ENCODE measurements at places on chromosomes 7 and 10. TPM values are rescaled to one million over a fixed set of nuclear protein-coding genes. Genes with fewer than 3 reads are reported as not detected.
A peak's percentile ranks its signal among the peaks of the same experiment; 100 is the strongest.

Gene TMEM26
- not detected for total RNA-seq

Gene ASZ1
- not detected for total RNA-seq

Gene CCL24
- total RNA-seq, result not detected

Gene COL28A1
- total RNA-seq, result not detected

Gene ETV1
- total RNA-seq, result not detected

Gene TCAF2
- total RNA-seq, result 23.5 TPM

Gene WDR11
- 53.0 TPM for total RNA-seq

Gene HILPDA
- total RNA-seq, result 53.7 TPM

Gene SMO
- total RNA-seq, result 0.56 TPM

GRCh38 chr10:20877554-20877953 lies 19.6 kb downstream of the NEBL start:
- no peaks in the 10 kb centered on the region for H3K27me3 ChIP-seq
- H3K27ac ChIP-seq, result no peak overlapping the region
- no peaks in the 10 kb centered on the region for H3K4me1 ChIP-seq

DNA sequence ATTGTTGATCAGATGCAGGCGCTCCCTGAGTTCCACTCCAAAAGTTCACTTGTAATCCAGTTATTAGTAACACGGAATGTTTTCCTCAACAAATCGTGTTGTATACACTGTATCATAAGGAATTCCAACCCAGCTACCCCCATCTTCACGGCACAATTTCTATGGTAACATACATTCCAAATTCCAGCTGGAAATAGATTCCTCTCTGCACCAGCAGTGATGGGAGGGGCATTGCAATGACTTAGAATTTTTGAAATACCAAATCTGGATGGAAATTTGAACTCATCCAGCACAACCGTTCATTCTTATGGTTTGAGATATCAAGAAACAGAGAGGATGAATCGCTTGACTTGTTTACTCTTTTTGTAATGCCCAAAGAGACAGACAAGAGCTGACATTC lies 38.9 kb upstream of the RHEB start:
- no peaks in the 10 kb centered on the region for H3K27me3 ChIP-seq
- peaks cover 13% of the 10 kb centered on the region for H3K4me1 ChIP-seq
- peaks cover 8% of the 10 kb centered on the region for H3K36me3 ChIP-seq
- no peak overlapping the region for H3K27ac ChIP-seq

- H3K27me3 ChIP-seq, result peaks cover 4% of the 10 kb centered on the region
- no peak overlapping the region for H3K27ac ChIP-seq
- no peak overlapping the region for H3K4me3 ChIP-seq
- DNase-seq, result no peak
- peaks cover 1% of the 10 kb centered on the region for H3K4me1 ChIP-seq
- H3K36me3 ChIP-seq, result no peaks in the 10 kb centered on the region
Observed at GRCh38 chr7:91079487-91079886, 184.7 kb upstream of the FZD1 start.

GRCh38 chr7:2436341-2437104 lies 33.1 kb downstream of the CHST12 start:
- no peak overlapping the region for H3K27ac ChIP-seq
- H3K4me3 ChIP-seq, result no peak overlapping the region
- no peaks in the 10 kb centered on the region for H3K4me1 ChIP-seq

DNA sequence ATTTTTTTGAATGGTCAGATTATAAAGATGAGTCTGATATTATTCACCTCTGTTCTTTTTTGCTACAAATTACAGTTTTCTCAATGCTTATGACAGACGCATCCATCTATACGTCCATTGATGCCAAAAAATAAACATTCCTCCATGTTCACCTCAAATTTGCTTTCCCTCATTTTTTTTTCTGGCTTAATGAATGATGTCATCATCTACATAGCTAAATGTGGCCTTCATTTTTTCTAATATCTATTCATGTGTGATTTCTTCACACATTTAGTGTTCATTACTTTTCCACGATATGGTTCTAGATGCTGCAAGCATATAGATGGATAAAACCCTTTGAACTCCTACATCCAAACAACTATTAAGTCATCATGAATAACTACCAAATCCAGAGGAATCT lies 163.1 kb downstream of the MAGI2 start:
- H3K36me3 ChIP-seq, result no peaks in the 10 kb centered on the region
- no peak overlapping the region for H3K27ac ChIP-seq
- H3K4me3 ChIP-seq, result no peak overlapping the region
- no peaks in the 10 kb centered on the region for H3K27me3 ChIP-seq
- DNase-seq, result no peak
- no peaks in the 10 kb centered on the region for H3K4me1 ChIP-seq

GRCh38 chr10:107496594-107496993 lies 332.1 kb upstream of the SORCS1 start:
- no peaks in the 10 kb centered on the region for H3K36me3 ChIP-seq
- no peak overlapping the region for H3K4me3 ChIP-seq
- no peak for DNase-seq
- no peak overlapping the region for H3K27ac ChIP-seq

DNA sequence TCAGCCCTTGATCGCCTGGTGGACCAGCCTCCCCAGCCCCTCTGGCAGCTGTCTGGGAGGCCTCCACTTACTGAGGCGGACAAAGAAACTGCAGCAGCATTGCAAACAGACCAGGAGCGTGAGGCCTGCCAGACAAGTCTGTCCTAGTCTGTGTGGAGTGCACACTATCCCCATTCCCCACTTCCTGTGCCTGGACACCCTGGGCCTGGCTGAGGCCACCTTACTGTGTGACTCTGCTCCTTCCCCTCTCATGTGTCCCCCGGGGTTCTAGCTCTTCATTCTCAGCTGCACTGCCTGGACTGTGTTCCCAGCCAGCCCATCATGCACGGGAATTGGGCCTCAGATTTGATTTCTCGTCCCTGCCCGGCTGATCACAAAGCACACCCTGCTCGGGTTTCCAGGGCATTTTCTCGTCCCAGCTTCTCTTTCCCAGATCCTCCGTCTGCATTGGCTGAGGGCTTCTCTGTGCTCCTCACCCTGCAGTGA lies 16.7 kb upstream of the C10orf90 start:
- no peaks in the 10 kb centered on the region for H3K4me1 ChIP-seq
- no peaks in the 10 kb centered on the region for H3K27me3 ChIP-seq
- no peak for DNase-seq
- no peaks in the 10 kb centered on the region for H3K36me3 ChIP-seq

GRCh38 chr10:14220026-14220425 lies 110.7 kb downstream of the FRMD4A start:
- no peak for DNase-seq
- no peaks in the 10 kb centered on the region for H3K4me1 ChIP-seq
- no peaks in the 10 kb centered on the region for H3K36me3 ChIP-seq
- H3K27ac ChIP-seq, result no peak overlapping the region

DNA sequence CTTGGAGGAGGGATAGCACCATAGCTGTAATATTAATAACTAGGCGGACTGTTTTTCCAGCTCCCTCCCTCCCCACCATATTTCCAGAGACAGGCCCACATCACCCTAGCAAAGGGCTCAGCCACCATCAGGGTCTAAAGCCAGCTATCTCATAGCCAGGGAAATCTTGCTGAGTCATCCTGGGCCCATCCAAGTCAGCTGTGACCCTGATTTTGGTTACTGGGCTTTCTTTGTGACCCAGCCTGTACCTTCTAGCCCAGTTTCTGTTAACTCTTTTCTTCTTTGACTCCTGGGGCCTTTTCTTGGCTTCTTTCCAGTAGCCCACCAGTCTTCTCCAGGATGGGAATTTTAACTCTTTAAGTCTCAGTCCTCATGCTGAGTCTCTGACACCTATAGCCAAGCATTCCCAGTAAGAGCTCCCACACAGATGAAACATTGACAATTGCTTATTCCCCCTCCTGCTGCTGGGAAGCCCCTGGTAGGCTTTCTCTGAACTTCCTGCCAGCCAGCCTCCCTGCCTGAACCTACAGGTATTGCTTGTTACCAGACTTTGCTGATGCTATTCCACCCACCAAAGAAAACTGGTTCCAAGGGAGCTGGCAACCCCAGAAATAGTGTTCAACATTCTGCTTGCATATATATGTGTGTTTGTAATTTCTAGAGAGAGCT lies 34.8 kb upstream of the ADO start:
- DNase-seq, result no peak
- H3K4me3 ChIP-seq, result no peak overlapping the region
- H3K27me3 ChIP-seq, result peaks cover 13% of the 10 kb centered on the region

DNA sequence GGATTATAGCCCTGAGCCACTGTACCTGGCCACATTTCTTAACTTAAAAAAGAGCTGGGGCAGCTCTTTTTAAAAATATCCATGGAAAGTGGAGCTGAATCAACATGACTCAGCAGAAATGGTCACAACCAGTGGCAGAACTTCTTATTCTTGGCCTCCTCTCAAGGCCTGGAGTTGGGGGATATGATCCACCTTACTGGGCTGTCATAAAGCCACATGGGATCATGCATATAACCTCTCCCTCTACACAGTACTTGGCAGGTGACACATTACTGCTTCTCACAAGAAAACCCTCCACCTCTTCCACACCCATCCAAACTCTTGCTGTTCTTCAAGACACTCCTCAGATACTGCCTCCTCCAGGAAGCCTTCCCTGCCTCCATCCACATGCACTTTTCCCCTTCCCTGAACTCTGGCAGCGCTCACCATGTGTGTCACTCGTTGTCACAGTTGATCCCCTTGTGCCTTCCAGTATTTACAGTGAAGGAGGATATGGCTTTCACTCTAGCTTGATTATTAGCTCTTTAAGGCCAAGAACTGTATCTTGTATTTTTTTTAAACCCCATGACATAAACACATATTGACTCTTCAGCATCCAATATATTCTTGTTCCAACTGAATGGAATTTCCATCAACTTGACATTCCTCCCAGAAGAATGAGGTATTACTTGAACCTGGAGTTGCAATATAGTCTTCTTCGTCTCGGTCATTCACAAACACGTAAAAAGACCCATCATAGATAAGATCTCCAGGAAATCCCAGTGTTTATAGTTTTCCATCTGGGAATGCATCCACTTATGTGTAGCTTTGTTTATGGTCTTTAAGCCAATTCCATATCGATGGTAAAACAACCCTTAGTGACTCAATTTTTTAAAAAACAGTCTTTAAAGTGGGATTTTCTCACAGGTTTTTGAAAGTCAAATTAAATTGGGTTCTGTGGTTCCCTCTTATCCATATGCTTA lies 85.5 kb downstream of the TBXAS1 start:
- no peaks in the 10 kb centered on the region for H3K36me3 ChIP-seq
- H3K27me3 ChIP-seq, result peaks cover 5% of the 10 kb centered on the region
- H3K27ac ChIP-seq, result peak overlapping the region; percentile 20

DNA sequence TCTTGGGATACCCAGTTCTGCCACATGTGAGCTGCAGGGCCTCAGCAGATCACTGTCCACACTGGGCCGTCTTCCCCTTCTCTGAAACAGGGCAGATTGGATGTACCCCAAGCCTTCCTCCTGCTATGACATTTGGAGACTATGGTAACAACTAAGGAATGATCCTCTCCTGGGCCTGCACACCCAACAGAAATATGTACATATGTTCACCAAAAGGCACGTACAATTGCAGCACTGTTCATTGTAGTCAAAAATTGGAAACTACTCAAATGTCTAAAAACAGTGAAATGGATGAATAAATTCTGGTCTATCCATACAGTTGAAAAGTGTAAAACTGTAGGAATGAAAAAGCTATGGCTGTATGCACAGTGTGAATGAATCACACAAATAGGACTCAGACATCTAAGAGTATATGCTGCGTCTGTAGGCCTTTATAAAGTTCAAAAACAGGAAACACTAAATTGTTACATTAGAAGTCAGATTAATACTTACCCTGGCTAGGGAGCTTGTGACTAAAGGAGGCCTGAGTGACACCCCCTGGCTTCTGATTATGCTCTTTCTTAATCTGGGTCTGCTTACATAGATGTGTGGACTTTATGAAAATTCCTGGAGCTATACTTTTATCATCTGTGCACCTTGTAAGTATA lies 16.1 kb upstream of the XPNPEP1 start:
- H3K4me1 ChIP-seq, result peaks cover 14% of the 10 kb centered on the region
- no peak for DNase-seq
- H3K27ac ChIP-seq, result no peak overlapping the region

DNA sequence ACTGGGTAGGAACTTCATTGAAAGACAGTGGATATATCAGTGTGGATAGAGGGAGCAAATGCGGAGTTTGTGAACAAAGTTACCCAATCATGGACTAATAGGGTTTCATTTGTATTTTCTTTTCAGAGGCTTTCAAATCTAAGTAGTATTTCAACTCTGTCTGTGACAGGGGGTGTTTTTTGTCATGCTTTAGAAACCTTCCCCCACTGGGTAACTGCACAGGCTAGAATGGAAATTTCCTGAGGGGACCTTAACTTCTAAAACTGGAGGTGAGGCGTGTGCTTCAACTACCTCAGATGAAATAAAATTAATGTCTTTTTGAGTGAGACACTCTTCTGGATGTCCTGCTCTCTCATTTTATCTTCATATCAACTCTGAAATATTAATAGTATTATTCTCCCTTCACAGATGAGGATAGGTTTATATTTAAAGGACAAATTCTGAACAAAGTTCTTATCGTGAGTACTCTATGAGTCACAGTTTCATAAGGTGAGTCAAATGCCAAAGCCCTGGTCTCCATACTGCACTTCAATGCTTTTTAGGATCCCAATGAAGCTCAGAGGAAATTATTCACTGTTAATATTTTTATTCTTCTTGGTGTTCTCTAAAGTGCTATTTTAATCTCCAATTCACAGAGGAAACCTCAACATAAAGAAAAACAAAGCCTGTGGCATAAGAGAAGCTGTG lies 770.6 kb downstream of the CCSER2 start:
- H3K4me3 ChIP-seq, result no peak overlapping the region
- H3K27ac ChIP-seq, result no peak overlapping the region
- H3K36me3 ChIP-seq, result no peaks in the 10 kb centered on the region
- DNase-seq, result no peak
- no peaks in the 10 kb centered on the region for H3K27me3 ChIP-seq

DNA sequence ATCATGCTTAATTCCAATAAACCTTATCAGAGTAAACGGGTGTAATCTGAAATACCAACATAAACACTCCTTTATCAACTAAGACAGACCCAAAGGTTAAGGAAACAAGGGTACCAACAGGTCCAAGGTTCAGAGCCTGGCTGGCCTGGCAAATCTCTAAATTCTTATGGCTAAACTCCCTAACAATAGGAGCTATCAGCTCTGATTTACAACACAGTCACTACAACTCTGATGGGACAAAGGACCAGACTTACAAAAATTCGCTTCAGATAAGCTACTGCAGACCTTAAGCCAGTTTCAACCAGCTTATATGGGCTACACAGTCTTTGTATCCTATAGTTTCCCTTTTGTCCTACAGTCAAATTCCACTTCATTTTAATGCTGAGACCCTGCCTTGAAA lies 381.9 kb downstream of the ZWINT start:
- no peaks in the 10 kb centered on the region for H3K27me3 ChIP-seq
- no peak for DNase-seq
- no peaks in the 10 kb centered on the region for H3K36me3 ChIP-seq
- H3K4me3 ChIP-seq, result no peak overlapping the region

DNA sequence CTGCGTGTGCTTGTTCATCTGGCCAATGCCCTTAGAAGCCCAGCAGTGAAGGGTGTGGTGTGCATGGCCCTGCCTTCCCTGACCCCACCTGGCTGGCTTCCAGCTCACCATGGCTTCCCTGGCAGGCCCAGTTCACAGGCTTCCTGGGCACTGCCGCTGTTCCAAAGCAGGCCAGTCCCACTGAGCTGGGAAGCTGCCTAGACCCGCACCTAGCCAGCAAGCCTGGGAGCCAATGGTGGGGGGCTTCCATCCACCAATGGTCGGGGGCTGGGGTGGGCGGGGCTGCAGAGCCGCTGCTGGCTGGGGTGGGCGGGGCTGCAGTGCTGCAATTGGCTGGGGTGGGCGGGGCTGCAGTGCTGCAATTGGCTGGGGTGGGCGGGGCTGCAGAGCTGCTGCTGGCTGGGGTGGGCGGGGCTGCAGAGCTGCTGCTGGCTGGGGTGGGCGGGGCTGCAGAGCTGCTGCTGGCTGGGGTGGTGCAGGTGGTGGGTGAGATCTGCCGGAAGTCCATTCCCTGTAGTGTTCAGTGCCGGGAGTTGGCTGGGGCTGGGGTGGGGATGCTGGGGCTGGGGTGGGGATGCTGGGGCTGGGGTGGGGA lies 12.4 kb downstream of the CALY start:
- H3K4me3 ChIP-seq, result no peak overlapping the region
- DNase-seq, result peak; percentile 40
- peaks cover 3% of the 10 kb centered on the region for H3K4me1 ChIP-seq
- no peaks in the 10 kb centered on the region for H3K36me3 ChIP-seq
